ENCODE measurements at places on chromosomes 3 and 15.

DNA sequence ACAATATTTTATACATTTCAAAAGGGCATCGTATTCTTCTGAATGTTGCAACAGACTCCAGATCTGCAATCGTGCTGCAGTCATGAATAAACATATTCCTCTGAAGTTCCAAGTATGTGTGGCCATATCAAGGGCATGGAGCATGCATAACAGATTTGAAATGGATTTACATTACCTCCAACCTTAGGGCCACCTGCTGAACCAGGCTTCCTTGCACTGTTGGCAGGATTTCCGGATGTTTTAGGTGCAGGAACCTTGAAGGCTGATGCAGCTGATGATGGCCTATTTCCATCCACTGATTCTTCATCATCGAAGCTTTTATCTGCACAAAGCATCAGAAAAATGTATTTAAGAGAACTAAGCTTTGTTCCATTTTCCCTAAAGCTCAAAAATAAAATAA is 73.5 kb downstream of the CLASP2 start:
- DNase-seq = no peak

GRCh38 chr3:6929918-6930317 is 69.0 kb downstream of the GRM7 start:
- DNase-seq = no peak

DNA sequence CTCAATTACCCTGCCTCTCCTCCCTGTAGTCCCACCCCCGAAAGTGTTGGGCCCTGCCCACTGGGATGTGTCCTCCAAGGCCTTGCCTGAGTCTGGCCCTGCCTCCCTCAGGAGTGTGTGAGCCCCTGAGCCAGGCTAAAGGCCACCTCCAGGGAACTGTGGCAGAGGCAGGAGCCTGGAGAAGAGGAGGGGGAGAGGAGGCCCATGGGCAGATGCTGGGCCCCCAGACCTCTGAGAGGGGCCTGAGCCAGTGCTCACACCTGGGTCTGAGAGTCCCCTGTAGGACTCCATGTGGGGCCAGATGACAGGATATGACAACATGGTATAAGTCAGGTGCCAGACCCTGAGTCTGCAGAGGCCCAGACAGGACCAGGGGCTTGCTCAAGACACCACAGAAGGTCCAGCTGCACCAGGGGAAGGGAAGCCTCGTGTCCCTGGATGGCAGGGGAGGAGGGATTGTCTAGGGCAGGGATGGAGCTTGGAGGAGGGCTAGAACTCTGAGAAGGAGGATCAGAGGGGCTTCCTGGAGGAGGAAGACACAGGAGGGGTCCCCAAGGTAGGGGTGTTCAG is 217.9 kb downstream of the TBC1D2B start:
- no peak for DNase-seq

DNA sequence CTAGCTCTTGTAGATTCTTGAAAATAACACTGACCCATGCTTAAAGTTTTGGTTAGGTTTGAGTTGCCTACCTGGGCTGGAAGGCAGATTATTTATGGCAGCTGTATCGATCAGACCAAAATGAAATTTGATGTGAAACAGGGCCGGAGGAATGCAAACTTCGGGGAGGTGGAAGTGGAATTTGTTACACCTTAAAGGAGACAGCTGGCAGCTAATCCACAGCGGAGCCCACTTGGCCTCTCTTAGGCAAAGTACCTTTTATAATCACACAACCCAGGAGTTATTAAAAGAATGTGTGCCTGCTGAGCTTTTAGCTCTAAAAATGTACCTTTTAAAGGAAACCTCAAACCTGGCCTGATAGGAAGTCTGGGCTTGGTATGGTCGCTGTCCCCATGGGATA is 250.9 kb upstream of the TPM1 start:
- DNase-seq = no peak

GRCh38 chr15:37574985-37575384 is 359.5 kb upstream of the TMCO5A start:
- no peak for DNase-seq
